HAP-1 (cell line): ENCODE measurements at places on chromosomes 3 and 15.

DNA sequence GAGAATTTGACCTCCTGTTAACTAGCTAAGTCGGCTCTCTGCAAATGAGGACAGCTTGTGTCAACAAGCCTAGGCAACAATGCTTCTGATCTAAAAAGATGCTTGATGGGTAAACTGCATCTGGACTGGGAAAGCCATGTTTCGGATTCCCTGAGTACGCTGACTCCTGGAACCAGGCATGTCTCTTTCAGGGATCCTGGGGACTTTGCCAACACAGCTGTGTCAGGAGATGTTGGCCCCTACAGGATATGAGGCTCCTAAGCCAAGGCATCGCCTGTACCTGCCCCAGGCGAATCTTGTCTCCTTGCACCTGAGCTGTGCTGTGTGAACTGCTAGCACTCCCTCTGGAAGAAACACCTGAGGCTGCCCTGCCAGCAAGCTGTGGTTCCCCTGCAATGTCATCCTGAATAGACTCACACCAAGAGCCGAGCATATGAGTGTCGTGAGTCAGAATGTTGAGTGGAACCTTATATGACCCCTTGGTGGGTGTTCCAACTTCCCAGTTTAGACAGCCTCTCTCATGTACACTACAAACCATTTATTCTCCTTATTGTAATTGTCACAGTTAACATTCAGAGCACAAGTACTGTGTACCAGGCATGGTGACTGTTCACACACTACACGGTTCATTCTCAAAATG is 17.0 kb downstream of the EOGT start:
- no peak for DNase-seq

- DNase-seq = no peak
These were observed 98.8 kb upstream of the MB21D2 start for GRCh38 chr3:193016437-193016901.

GRCh38 chr15:73650416-73651126 is 17.4 kb upstream of the NPTN start:
- no peak for DNase-seq

- DNase-seq = no peak
These were observed 720.2 kb downstream of the MCTP2 start for GRCh38 chr15:94951538-94951937.

GRCh38 chr3:99891610-99892285 is 74.1 kb downstream of the CMSS1 start:
- no peak for DNase-seq

DNA sequence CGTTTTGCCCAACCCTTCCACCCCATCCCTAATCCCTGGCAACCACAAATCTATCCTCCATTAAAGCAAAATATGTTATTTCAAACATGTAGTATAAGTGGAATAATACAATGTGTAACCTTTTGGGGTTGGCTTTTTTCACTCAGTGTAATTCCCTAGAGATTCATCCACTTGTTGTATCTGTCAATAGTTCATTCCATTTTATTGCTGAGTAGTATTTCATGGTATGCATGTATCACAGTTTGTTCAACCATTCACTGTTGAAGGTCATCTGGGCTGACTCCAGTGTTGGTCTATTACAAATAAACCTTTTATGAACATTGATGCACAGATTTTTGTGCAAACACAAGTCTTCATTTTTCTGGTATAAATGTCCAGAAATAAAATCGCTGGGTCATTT is 38.8 kb downstream of the BSN start:
- no peak for DNase-seq

DNA sequence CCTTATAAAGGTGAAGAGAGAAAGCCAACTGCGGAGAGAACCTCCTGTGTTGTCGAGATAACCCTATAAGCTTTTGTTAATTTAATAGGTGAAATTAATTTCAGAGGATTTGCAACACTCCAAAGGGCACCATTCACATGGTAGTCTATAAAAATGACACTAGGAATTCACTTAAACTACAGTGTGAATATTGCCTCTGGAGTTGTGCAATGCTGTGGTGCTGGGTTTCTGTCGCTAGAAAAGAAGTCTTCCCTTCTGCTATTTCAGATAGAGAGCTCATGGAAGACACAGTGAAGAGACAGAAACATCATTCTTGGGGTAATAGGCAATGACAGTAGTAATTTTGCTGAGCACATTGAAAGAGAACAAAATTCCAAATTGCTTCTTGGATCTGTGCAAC is 28.8 kb upstream of the PROK2 start:
- no peak for DNase-seq

- no peak for DNase-seq
These were observed 526 bp downstream of the ADIPOQ start for GRCh38 chr3:186843039-186843432.
